ENCODE measurements at places on chromosomes 6 and 20.
A peak's percentile ranks its signal among the peaks of the same experiment; 100 is the strongest.

GRCh38 chr20:50285376-50286173 is 94.9 kb downstream of the CEBPB start:
- no peak for DNase-seq

DNA sequence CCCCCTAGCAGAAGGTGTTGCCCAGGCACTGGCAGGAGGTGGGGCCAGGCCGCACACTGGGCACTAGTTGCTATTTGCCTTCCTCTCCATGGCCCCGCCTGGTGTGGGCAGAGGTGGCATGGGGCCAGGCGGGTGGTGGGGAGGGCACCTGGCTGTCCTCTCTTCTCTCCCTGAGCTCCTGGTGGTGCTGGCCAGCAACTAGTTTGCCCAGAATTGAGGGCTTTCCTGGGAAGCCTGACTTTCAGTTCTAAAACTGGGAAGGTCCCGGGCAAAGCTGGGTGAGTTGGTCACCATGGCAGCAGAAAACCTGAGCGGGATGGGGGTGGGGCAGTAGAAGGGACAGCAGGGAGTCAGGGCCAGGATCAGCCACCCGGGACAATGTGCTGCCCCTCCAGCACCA is 48.2 kb downstream of the RBM38 start:
- no peak for DNase-seq

GRCh38 chr20:58970146-58970545 is 10.9 kb upstream of the NELFCD start:
- no peak for DNase-seq

DNA sequence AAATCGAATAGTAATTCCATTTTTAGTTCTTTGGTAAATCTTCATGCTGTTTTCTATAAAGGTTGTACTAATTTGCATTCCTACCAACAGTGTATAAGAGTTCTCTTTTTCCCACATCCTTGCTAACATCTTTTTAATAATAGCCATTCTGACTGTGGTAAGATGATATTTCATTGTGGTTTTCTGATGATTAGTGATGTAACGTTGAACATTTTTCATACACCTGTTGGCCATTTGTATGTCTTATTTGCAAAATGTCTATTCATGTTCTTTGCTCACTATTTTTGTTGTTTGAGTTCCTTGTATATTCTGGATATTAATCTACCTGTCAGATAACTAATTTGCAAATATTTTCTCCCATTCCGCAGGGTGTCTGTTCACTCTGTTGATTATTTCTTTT is 64.5 kb downstream of the LIN28B start:
- DNase-seq: no peak

DNA sequence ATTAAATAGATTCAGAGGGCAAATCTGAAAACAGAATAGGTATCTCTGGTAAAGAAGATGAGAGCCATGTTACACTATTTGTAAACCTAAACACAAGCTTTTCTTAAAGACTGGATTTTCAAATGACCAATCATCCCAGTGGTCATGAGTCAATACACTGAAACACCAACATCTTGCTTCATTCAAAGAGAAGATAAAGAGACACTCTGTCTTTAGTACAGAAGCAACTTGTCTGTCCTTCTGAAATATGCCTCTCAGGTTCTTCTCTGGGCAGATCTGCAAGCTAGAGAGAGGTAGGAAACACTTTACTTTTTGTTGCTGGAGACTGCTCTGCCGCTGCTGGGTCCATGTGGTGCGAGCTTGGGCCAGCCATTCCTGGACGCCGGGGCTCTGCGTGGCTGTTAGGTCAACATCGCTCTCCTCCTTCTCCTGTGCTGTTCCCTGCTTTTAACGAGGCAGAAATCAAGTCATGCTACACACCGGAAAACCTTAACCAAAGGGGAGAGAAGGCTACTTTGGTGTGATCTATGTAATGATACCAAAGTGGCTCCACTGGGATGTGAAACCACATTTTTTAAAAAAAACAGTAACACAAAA is 368.2 kb downstream of the SYNE1 start:
- no peak for DNase-seq

- peak; percentile 62 for DNase-seq
These were observed 26.2 kb downstream of the CCN2 start for GRCh38 chr6:131924881-131925474.

DNA sequence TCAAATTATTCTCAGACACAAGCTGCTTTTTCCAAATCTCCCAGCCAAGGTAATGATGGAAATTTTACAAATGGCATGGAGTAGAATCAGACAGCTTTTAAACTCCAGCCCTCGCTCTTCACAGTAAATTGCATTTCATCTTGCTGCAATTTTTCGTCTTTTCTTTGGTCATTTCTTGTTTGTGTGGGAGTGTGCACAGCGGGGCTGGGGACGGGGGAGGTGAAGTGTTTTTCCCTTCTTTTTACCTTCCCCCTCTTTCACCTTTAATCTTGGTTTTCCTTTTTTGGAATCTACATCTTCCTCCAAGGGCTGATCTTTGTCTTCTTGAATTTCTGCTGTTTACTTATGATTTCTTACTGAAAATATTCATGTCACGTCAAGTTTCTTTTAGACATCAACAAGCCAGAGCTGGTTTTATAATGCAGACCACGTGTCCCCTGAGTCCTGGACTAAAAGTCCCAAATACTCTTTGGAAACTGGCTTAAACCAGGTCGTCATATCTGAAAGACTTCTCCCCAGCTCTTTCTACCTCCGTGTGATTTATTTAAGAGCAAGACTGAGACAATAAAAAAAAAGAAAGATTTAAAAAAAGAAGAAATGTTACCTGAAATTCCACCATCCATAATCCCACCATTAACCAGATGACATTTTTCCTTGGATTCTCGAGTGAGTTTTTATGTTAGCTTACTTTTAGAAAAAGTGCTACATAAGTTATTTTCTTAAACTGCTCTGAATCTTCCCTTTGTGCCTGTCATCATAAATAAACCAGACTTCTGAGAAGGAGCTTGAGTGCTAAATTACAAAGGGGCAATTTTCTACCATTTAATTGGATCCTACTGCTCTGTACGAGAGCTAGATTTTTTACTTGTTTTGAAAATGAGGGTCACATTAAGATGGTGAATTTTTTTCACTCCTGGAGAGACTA is 52.0 kb downstream of the MAP3K5 start:
- DNase-seq: no peak

DNA sequence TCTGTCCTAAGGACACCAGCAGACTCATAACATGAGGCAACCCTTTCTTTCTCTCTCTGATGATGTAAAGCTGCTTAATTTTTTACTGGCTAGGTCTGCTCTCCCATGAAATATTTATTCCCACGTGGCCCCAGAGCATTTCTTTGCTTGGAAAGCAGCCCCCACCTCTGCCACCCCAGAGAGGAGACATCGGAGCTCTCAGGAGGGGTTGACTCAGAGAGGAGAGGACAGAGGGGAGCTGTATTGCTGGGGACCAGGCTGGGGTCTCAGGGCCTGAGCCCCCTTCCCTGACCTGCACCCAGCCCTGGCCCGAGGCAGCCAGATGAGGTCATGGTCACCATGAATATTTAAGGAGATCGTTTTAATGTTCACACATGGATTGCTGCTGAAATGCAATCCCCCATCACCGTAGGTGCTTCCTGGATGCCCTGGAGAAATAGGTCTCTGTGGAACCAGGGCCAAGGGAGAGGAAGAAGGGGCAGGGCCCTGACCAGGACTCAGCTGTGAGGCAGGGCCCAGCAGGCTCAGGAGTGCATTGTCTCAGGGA is 117.5 kb downstream of the DLL1 start:
- no peak for DNase-seq

DNA sequence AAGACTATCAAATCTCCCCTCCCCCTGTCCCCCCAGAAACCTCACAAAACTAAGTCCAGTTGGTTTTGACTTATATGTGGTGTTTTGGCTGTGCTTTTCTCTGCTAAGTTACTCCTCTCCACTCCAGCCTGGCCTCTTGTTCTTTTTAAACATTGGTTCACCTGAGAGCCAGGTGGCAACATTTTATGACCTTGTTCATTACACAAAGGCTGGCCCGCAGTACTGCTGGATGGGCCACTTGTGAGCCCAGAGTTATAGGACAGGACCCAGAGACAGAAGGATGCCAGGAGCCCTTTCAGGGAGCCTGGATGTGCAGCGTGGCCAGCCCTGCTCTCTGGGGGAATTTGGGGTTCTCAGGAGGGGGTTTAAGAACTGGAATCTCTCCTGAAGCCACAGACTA is 90.0 kb downstream of the RAMACL start:
- DNase-seq: no peak

- no peak for DNase-seq
These were observed 1237.5 kb upstream of the MAP3K7 start for GRCh38 chr6:91824331-91824730.

DNA sequence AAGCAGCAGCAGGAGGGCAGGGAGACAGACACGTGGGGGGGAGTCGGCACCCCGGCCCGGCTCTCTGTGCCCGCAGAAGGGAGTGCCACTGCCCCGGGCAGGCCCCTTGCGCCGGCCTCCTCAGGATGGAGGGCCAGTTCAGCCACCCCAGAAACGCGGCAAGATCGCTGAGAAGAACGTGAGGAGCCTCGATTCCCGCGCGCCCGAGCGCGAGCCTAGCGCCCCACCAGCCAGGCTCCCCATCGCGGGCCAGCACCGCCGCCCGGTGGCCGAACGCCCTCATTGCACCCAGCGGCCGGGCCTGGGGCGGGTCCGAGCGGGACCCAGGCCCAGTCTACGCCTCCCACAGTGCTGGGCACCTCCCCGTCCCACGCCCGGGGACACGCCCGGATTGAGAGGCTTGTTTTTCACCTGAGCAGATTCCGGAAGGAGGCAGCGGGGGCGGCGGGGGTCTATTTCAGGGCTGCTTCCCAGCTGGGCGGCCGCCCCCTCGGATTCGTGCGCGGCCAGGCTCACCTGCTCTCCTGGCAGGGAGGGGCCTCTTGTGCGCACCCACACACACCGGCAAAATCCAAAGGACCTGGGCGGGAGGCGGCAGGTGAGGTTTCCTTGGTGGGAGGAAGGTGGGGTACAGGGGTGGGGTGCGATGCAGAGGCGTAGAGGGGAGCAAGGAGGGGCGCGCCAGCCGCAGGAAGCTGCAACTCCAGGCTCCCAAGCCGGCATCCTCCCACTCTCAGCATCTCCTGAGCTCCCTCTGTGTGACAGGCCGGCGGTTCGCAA is 9.0 kb upstream of the GRM4 start:
- peak; percentile 87 for DNase-seq

DNA sequence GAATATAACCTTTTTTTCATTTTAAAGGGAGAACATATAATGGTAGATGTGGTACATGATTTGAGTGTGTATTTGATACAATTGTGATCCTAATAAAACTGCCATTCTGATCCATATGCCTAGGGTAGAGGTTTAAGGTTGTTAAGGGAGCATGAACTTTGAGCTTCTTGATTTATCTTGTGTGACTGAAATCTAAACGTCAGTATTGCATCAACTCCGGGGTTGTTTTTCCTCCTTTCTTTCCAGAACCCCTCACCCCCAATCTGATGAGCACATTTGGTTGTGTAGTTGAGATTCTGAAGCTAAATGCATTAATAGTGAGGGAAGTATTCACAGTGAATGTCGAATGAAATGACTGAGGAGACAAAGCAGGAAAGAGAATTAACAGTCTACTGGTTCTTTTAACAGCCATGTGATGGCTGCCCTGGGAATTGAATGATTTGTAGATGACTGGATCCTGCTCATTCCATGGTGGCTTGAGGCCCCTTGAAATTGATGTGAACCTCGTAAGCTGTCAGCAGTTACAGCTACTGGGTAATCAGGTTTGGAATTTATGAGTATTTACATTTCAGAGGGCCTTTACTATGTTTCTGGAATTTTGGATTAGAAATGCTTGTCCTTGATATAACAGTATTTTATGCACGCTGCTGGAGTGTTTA is 44.8 kb downstream of the FARS2 start:
- DNase-seq: no peak

DNA sequence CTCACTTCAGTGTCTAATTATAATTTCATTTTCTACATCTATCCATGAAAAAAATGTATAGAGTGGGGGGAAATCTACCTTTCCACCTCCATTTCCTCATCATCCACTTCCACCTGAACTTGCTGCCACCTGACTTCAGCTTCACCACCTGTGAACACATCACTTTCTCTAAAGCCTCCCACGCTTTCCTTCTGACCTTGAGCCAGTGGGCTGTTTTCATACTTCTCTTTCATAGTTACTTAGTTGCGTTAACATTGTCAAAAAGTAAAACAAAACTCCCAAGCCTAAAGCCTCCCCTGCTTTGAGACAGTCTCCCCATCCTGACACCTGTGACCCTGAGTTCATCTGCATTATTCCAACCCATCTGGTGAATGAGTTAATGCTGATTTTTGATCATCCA is 47.3 kb downstream of the KLHL31 start:
- DNase-seq: no peak

DNA sequence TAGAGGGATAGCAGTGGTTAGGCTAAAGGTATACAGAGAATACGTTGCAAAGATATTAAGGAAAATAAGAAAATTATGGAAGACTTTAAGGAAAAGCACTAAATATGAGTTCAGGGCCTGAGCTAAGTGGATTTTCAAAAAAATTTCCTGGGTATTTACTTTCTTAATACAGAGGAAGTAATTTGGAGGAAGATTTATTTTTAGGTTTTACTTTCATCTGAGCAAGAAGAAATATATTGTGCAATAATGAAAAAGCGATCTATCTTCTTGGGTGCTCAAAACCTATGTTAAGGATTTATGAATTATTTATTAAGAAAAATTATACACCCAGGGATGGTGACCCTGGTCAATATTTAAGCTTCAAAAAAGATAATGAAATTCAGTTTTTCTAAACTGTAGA is 224.7 kb downstream of the PLCB1 start:
- DNase-seq: no peak
